NCI-H2081 treated with DMSO at 0.1 percent for 48 hours (cell line): ENCODE measurements at places on chromosomes 7 and 10.

DNA sequence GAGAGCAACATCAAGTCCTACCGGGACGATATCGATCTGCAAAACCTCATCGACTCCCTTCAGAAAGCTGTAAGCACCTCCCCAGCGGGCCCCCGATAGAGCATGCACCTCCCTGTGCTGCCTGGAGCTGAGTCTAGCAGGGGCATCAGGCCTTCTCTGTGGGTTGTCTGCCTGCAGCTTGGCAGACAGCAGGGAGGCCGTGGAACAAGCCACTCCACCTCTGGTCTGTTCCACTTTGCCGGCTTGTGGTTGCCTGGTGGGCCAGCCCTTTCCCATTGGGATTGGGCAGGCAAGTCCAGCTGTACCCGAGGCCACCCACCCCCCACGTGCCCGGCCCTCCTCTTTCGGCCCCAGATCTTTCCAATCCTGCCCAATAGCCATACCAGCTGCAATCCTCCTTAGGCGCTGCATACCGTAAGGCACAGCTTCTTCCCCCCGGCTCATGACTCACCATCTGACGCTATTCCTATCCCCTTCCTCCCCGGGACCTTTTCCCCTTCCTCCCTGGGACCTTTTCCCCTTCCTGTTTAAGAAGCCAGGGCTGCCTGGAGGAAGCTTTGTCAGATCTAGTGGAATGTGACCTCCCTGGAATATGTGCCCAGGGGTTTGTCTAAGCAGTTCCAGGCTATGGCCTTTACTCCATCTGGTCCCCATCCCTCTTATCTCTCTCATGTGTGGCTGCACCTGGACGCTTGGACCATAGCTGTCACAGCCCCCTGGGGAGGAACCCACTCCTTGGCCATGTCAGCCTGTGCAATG, 28.1 kb upstream of the SH2D4B start:
- no peak for DNase-seq

DNA sequence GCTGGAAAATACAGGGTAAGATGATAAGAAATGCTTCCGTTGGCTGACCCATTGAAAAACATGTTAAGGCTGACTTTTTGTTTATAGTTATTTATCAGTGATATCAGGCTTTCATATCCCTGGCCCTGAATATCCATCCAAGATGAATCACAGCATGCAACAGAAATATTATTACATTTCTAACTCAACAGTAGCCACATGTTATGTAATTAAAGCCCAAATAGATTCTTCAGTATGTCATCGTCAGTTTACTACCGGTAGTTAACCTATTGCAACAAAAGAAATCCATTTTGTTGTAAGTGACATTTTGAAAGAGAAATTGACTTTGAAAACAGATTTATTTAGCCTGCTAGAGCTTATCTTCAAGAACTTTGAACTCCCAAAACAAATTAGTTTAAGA, 354.1 kb upstream of the CELF2 start:
- DNase-seq = no peak

DNA sequence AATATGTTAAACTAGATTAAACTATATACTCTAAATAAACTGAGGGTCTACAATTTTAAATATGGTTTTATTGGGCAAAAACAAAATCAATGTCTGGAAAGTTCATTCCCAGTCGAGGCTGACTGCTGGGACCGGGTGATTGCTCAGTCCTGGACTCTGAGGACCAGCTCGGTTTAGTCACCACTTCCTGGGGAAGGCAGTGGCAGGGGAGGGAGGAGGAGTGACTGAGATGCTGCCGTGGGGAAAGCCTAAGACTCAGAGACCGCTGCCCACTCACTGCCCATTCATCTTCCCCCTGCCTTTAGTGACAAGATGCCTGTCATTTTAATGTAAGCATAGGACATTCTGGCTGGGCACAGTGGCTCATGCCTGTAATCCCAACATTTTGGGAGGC, 29.0 kb downstream of the ATOH7 start:
- DNase-seq = no peak

DNA sequence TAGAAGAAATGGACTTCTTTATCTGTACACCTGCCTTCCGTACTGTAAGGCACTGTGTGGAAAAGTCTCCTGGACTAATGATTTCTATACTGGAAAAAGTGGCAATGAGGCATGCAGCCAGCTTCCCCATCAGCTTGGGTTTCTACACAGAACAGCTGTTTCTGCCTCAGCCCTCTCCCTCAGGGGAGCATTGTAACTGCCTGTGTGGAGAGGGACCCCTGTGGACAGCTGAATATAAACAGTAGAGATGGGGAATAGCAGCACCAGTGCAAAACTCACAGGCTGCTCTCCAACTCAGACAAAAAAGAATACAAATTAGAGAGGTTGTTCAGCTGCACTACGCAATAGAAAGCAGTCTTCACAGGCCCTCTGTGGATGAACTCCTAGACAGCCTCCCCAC, 451.3 kb upstream of the MBL2 start:
- DNase-seq = peak; percentile 41
